Heart right ventricle (tissue), 16 donors: ENCODE measurements at places on chromosomes 1 and 21. TPM values are rescaled to one million over a fixed set of nuclear protein-coding genes. Genes with fewer than 3 reads are reported as not detected.

DNA sequence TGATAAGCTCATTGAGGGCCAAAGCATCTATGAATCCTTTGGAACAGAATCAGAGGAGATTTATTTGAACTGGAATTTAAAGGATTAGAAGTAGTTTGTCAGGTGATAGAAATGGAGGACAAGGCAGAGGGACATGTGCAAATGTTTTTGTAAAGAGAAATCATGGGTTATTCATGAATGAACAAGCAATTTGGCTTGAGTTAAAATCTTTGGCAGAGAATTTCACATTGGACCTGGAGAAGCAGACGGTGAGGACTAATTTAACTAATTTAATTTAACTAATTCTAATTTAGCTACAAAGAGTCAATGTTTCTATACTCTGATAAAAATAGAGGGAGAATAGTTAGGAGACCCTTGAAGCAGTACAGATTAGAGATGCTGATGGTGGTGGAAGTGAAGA is 36.3 kb downstream of the SNX7 start:
- DNase-seq: no peak

The MAN1A2 gene
- total RNA-seq: 25.8 TPM

- no peak for DNase-seq
Measured at GRCh38 chr1:89703469-89703868, 70.5 kb downstream of the LRRC8C start.

DNA sequence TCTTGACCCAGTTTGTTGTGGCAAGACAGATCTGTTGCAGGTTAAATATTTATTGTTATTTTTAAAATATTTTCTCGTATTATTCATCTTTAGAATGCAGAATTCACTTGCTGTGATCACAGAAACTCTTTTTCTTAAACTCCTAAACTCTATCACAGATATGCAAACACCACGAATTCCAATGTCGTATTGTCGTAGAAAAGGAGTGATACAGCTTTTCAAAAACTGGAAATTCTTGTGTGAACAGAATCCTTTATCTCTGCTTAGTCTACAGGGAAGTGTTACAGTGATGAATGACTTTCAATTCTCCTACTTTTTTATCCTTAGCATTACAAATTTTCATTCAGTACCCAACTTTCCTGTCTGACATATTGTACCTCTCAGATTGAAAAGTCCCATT is 1329.5 kb upstream of the B3GALT2 start:
- no peak for DNase-seq

DNA sequence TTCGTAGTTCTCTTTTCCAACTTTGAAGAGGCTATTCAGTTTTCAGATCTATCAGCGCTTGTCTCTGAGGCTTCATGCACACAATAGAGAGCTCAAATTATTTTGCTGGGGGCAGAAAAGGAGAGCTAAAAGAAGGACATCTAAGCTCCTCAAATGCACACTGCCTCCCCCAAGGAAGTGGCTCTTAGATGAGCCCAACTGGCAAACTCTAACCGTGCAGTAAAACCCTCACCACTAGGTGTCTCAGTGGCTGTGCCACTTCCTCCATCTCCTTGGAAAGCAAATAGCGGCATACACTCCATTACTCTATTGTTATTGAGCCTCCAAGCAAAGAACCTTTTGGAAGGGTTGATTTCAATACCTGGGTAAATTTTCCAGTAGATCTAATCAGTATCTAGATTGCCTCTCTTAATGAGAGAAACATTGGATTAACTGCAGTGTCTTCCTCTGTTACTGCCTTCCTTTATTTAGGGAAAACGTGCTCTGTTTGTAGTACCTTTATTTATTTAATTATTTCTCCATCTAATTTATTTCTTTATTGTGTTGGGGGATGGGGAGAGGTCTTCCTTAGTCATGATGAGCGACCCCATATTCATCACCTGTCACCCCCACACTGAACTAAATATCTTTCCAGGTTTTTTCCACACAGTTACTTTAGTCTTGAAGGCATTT is 9.2 kb upstream of the SFPQ start:
- no peak for DNase-seq
